PC-9 (cell line): ENCODE measurements at places on chromosomes 2 and 18. TPM values are rescaled to one million over a fixed set of nuclear protein-coding genes. Genes with fewer than 3 reads are reported as not detected.

TEX261 gene
- 30.3 and 47.6 TPM in 2 replicates for total RNA-seq

DARS1 gene
- total RNA-seq: 54.3 and 63.0 TPM in 2 replicates

POTEJ gene
- total RNA-seq: not detected in 2 replicates

CEP68 gene
- total RNA-seq: 10.8 and 11.5 TPM in 2 replicates

CAPN13 gene
- total RNA-seq: 1.1 and 1.5 TPM in 2 replicates

RAB31 gene
- total RNA-seq: 48.6 and 51.0 TPM in 2 replicates

CSRNP3 gene
- total RNA-seq: 0.41 and 0.85 TPM in 2 replicates

LYPD6 gene
- 0.74 and 1.1 TPM in 2 replicates for total RNA-seq

UNC80 gene
- total RNA-seq: not detected in 2 replicates

MBOAT2 gene
- total RNA-seq: 45.3 and 57.7 TPM in 2 replicates

DNAJC10 gene
- total RNA-seq: 160 and 167 TPM in 2 replicates

CCDC141 gene
- not detected in 2 replicates for total RNA-seq

B3GNT7 gene
- 14.0 and 25.8 TPM in 2 replicates for total RNA-seq

ACADL gene
- total RNA-seq: 0.20 and 0.24 TPM in 2 replicates

PFN4 gene
- total RNA-seq: 1.2 and 2.6 TPM in 2 replicates

KYNU gene
- total RNA-seq: 44.5 and 55.7 TPM in 2 replicates

SLC5A7 gene
- total RNA-seq: not detected in 2 replicates

SERPINB2 gene
- 0.73 TPM in 1 of 2 replicates, not detected in the other for total RNA-seq

REG3A gene
- not detected in 2 replicates for total RNA-seq

TEKT4 gene
- 0.15 TPM in 1 of 2 replicates, not detected in the other for total RNA-seq

BABAM2 gene
- 45.9 and 46.1 TPM in 2 replicates for total RNA-seq

IL37 gene
- total RNA-seq: 1.0 and 1.7 TPM in 2 replicates

PRKAG3 gene
- total RNA-seq: not detected in 2 replicates

TUBA3E gene
- total RNA-seq: not detected in 2 replicates

CRYGC gene
- total RNA-seq: not detected in 2 replicates

UGT1A4 gene
- 73.6 and 93.0 TPM in 2 replicates for total RNA-seq

SMPD4 gene
- 77.9 and 84.1 TPM in 2 replicates for total RNA-seq

HOXD11 gene
- not detected in 2 replicates for total RNA-seq

TEX44 gene
- not detected in 2 replicates for total RNA-seq

HTR2B gene
- total RNA-seq: not detected in 2 replicates

SERPINE2 gene
- 110 and 155 TPM in 2 replicates for total RNA-seq

ATP6V1B1 gene
- 7.8 and 13.9 TPM in 2 replicates for total RNA-seq

ADRA2B gene
- total RNA-seq: 0.26 and 0.55 TPM in 2 replicates

SERPINB13 gene
- total RNA-seq: not detected in 2 replicates

LIPG gene
- total RNA-seq: 22.7 and 30.9 TPM in 2 replicates

KCNG2 gene
- total RNA-seq: not detected in 2 replicates

MAP3K19 gene
- not detected in 2 replicates for total RNA-seq

KIF1A gene
- total RNA-seq: not detected in 2 replicates

FOXI3 gene
- not detected in 2 replicates for total RNA-seq
